ENCODE measurements at places on chromosomes 6 and 20.

GRCh38 chr20:1813101-1813529 lies 82.1 kb upstream of the SIRPA start:
- no peak for DNase-seq

- DNase-seq = no peak
Measured at GRCh38 chr6:139448051-139448649, 73.7 kb upstream of the CITED2 start.

GRCh38 chr20:33192912-33193501 lies 24.1 kb upstream of the BPIFA3 start:
- DNase-seq = no peak

- no peak for DNase-seq
Measured at GRCh38 chr20:2151858-2152281, 50.2 kb downstream of the STK35 start.

GRCh38 chr6:15524861-15525401 lies 137.9 kb downstream of the DTNBP1 start:
- no peak for DNase-seq

DNA sequence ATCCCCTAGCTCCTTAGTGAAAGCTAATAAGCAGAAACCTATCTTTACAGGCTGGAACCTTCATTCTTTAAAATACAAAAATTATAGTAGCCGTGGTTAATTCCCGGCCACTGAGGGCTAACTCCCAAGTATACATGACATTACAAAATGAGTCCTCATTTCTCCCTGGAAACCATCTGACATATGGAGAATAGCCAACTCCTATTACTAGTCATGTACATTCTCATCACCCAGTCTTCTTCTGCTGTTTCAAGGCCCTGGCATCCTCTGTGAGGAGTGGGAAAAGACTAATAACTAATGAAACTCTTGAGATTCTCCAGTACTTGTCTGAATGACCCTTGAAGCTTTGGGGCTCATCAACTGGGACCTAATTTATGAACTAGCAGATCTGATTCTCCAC lies 30.2 kb downstream of the CSNK2A1 start:
- no peak for DNase-seq

DNA sequence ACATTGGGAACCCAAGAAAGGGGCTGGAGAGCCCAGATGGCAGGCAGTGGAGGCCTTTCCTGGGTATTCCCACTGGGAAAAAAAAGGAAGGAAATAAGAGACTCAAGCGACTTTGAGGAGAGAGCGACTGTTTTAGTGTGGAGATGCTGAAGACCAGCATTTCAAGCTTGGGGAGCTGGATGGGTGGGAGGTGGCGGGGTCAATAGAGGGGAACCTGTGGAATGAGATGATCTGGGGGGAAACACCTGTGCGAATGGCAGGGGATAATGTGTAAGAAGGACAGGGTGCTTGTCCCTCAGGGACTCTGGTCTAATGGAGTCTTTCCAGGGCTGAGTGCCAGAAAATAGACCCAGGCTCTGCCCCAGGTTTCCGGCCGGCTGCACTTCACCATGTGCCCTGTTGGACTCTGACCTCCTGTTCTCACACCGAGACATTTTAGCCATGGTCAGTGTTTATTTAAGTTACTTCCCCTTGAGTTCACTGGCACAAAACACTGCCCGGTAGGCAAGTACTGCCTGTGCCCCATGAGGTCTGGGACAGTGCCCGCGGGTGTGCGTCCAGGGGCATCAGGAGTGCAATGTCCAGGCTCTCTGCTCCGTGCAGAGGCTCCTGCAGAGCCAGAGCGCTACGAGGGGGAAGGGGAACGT lies 50.4 kb upstream of the NKX2-2 start:
- no peak for DNase-seq

DNA sequence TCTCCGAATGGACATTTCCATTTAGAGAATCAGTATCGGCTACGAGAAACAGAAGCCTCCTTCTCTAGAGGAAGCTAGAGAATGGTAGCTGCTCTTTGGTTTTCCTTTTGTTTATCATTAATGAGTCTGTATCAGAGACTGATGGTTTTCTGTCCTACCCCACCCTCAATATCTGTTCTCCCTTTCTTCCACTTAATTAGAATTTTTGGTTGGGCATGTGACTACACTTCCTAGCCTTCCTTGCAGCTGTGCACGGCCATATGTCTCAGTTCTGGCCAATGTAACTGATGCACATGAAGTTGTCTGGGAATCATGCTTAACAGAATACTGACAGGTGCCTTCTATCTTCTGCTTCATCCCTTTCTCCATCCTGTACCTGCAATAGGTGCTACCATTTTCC lies 19.0 kb downstream of the RNF24 start:
- DNase-seq = no peak

- no peak for DNase-seq
Measured at GRCh38 chr6:1930356-1930755, 315.0 kb downstream of the GMDS start.

GRCh38 chr6:13248053-13248452 lies 80.3 kb downstream of the TBC1D7 start:
- no peak for DNase-seq

DNA sequence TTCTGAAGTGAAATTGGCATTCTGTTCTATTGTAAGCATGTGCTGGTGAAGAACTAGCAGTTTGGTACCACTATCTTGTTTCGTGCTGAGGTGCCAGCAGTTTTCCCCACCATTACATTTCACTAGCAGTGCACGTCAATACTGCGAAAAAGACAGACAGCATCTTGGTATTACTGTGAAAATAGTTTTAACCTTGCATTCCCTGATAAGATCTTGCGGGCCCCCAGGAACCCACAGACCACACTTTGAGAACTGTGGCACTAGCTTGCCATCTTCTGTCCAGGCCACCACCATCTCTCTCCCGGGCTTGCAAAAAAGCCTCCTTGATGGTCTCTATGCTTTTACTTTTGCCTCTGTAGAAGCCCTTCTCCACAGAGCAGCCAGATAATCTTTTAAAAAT lies 185.7 kb downstream of the BACH2 start:
- DNase-seq = no peak

- no peak for DNase-seq
Measured at GRCh38 chr20:8670893-8671215, 398.0 kb upstream of the PLCB4 start.

- no peak for DNase-seq
Measured at GRCh38 chr6:166636191-166636933, 9.3 kb upstream of the RPS6KA2 start.

DNA sequence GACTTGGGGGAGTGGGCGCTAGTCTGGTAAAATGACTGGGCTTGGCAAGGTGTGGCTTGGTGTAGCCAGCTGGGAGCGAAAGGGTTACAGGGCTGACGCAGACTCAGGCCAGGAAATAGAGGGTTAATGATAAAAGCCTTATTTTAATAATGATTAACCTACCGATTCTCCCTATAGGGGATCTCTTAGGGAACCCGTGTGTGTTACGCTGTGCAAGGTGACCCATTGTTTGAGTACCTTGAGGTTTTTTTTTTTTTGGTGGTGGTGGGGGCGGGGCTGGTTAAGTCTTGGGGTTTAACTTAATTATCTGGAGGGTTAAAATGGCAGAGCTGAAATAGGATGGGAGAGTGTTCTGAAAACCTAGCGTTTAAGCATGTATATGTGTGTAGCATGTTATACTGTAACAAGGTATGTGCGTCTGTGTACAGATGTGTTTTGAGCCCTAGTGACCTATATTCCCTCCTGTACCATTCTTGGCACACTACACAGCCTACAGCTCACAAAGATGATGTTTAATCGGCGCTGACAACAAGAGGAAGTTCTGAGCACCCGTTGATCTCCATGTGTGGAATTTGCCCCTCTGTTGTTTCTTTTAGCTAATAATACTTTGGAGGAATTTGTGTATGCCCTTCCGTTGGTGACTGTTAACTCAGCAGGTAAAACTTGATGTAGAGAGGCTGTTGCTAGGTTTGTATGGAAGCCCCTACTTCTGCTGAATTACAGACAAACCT lies 1.3 kb downstream of the CARMIL1 start:
- DNase-seq = no peak

DNA sequence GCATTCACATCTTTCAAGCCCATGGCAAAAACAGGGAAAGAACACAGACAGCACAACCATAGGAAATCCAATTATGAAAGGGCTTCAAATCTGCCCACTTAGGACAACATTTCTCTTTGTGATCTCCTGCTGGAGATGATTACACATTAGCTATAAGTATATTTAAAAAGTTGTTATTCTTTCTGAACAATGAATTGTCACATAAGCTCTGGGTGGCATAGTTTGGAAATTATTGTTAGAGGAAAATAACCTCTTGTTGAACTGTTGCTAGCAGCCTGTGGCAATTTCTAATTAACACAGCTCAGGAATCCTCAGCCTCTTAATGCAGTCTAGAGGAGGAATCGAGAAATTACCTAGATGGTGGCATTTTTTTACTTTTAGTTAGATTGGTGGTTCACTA lies 54.9 kb downstream of the BCAS1 start:
- no peak for DNase-seq

GRCh38 chr6:337805-338368 lies 45.6 kb downstream of the DUSP22 start:
- DNase-seq = no peak

DNA sequence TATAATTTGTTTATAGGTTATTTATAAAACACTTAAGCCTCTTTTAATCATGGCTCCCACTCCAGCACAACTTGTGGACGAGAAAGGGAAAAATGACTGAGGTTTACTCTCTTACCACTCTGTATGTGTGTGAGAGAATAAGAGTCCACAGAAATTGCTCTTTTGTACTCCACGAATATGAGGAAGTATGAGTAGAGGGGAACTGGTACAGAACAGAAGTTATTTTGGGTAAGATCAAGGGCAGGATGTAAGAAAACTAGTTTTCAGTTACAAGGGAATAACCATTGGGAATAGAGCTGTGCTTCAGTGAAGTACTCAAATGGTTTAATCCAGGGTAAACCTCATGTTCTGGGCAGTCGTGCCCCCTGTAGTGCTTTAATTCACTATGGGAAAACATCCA lies 72.6 kb downstream of the REV3L start:
- no peak for DNase-seq
